ENCODE measurements at places on chromosomes 3 and 15.

- DNase-seq, result no peak
These were observed 587 bp upstream of the TNK2 start for GRCh38 chr3:195908694-195909581.

GRCh38 chr3:17057321-17057720, 172.6 kb downstream of the PLCL2 start:
- no peak for DNase-seq

DNA sequence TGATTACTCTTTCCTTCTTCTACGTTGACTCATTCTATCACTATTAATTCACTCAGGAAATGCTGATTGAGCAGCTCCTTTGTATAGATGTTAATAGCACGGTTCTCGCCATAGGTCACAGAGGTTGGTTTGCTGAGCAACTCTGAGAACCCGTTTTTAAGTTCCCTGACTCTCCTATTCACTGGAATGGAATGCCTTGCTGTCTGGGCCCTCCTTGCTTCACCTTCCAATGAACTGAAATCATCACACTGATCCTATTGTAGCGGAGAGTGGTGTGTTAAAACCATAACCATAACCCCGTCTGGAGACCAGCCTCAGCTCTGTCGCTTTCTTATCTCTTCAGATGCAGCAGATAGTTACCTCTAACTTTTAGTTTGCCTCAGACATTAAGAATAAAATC, 323.6 kb downstream of the GABRB3 start:
- DNase-seq, result no peak

- no peak for DNase-seq
These were observed 1.7 kb downstream of the LRRC2 start for GRCh38 chr3:46564190-46565021.

DNA sequence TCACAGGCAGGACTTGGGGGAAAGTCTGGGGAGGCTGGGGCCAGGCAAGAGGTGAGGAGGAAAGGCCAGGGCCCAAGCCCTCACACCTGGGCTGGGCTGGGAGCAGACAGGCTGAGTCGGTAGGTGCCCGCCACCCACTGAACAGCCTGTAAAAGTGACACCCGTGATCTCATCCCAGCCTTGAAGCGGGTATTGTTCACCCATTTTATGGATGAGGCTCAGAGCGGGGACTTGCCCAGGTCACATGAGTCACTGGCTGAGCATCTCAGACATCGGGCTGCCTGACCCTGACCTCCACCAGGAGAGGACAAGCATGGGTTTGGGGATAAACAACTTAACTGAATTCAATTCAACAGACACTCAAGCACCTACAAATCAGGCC, 52.0 kb upstream of the CTSH start:
- no peak for DNase-seq

DNA sequence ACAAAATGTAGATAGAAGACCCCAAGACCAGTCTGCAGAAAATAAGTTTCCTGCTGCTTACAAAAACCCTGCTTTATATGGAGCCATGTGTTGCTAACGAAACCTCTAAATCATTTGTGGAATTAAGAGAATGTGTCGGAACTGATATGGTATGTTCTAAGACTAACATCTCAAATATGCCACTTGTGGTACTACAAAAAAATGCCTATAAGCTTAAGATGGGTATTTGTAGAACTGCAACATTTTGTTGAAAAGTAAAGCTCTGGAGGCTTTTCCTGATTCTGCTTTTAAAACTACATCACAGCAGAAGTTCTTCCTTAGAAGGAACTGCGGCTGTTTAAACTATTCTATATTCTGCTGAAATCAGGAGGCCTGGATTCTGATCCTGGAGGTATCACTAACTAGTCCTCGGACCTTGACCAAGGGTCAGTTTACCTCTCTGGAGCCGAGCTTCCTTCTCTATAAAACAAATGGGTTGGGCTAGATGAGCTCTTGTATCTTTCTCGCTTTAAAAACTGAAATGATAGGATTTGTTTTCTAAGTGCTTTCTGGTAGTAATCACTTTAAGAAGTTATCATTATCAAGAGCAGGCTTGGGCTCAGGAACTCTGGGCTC, 74.9 kb downstream of the RAD18 start:
- no peak for DNase-seq

DNA sequence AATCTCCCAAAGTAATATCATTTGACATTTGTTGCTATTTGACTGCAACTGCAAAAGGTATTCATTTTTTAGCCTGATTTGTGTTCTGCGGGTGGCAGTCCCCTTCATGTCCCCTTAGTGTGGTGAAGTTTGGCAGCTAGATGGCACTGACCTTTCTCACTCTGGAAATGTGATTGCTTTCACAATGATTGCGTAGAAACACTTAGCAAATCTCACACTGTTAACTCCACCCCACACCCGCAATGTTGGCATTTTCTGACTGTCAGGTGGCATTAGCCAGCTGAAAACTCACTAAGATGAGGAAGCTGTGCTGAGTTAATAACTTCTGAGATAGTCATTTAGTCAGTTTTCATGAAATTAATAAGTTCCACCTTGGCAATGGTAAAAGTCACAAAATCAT, 76.9 kb downstream of the TRIM69 start:
- DNase-seq, result no peak

GRCh38 chr3:123640740-123641462, 56.0 kb upstream of the HACD2 start:
- DNase-seq, result no peak

- DNase-seq, result no peak
These were observed 22.1 kb upstream of the CHRM5 start for GRCh38 chr15:33946152-33946551.

- DNase-seq, result no peak
These were observed 31.7 kb upstream of the XCR1 start for GRCh38 chr3:46058981-46059380.

GRCh38 chr3:124037326-124037725, 45.4 kb upstream of the ROPN1 start:
- no peak for DNase-seq

DNA sequence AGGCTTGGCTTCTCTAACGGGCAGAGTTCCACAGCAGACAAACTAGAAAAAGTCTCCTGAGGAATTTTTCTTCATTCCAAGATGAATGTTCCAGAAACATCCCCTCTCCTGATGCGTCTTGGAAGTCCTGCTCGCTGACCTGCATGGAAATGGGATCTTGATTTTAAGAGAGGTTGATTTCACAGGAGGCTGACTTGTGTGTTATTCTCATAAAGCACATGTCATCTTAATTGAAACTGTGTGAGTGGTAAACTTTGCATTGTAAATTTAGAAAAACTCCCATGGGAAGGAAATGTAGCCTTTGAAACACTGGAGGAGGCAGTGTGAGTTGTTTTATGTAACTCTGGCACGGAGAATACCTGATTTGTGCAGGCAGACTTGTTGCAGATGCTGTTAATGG, 337.8 kb upstream of the NR2E3 start:
- DNase-seq, result no peak

GRCh38 chr3:25468866-25469319, 40.8 kb downstream of the RARB start:
- no peak for DNase-seq

DNA sequence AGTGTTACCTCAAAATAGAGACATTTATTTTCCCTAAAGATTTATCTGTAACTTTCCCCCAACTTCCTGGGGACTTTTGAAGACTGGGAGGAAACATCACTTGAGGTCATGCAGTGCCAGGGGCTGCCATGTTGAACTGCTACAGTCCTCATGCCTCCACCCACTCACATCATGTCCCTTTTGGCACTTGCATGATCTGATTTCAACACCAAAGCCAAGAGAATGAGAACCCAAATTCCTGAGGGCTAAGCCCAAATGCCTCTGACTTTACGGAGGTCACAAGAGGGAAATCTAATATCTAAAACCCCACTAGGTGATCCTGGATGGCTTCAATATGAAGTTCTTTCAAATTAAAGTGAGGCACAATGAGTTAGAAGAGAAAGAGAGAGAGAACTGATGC, 213.1 kb downstream of the NTRK3 start:
- no peak for DNase-seq

GRCh38 chr3:47859956-47860605, 57.1 kb downstream of the DHX30 start:
- DNase-seq, result no peak

GRCh38 chr3:157412323-157412855, 24.3 kb upstream of the PTX3 start:
- DNase-seq, result no peak

GRCh38 chr3:127233371-127233770, 40.4 kb downstream of the PRR23E start:
- no peak for DNase-seq

- no peak for DNase-seq
These were observed 105.7 kb downstream of the MBNL1 start for GRCh38 chr3:152374262-152374990.

- DNase-seq, result no peak
These were observed 19.9 kb downstream of the IQGAP1 start for GRCh38 chr15:90407871-90408317.

GRCh38 chr3:169694117-169694516, 30.6 kb upstream of the MECOM start:
- no peak for DNase-seq

DNA sequence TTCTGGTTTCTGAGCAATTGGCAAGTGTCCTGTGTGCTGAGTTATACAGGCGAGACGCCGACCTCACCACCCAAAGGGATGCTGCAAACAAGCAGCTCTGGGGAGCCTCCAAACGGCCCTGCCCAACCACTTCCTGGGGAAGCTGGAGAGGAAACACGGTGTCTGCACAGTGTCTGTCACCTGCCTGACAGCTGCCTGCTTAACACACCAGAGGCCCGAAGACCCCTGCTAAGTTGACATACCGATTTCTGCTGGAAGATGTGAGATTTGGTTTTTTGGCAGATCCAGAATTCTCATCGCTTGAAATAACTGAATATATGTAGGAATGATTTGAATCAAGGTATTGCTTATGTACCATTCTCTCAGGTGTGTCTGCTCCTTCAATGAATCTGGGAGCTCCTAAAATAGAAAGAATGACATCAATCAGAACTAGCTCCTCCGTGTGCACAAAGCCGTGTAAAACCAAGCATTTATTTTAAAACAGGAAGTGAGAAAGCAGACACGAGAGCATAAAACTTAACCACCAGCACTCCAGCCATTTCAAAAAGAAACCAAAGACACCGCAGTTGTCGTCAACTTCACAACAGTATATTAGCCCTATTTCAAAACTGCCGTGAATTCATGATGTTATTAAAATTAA, 27.2 kb downstream of the LRRC2 start:
- DNase-seq, result peak; percentile 87

GRCh38 chr15:40038275-40038637, 725 bp downstream of the SRP14 start:
- DNase-seq, result no peak

DNA sequence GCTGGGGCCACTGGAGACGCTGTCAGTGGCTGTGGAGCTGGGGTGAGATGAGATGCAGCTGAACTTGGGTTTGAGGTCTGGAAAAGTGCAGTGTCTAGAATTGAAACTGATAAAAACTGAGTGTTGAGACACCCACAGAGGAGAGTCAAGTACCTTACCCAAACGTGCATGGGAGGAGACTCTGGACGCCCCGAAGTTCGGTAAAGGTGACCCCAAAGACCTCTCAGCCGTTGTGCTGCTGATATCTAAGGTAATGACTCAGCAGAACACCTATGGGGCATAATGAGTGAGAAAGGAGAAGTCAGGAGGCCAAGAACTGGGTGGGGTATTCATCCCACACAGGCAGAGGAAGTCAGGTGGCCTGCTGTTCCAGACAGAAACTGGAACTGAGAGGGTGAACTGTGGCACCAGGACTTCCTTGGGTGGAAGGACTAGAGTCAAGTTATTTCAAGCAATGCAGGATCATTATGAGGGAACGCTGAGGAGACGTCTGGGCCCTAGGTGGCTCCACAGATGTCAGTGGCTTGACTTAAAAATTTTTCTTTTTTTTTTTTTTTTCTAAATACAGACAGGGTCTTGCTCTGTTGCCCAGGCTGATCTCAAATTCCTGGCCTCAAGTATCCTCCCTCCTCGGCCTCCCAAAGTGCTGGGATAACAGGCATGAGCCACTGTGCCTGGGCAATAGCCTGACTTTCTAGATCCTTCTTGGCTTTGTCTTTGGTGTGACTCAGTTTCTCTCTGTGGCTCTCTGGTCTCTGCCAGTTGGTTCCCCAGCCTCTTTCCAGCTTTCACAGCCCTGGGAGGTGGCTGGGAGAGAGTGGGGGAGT, 67.6 kb upstream of the GCNT3 start:
- DNase-seq, result no peak

DNA sequence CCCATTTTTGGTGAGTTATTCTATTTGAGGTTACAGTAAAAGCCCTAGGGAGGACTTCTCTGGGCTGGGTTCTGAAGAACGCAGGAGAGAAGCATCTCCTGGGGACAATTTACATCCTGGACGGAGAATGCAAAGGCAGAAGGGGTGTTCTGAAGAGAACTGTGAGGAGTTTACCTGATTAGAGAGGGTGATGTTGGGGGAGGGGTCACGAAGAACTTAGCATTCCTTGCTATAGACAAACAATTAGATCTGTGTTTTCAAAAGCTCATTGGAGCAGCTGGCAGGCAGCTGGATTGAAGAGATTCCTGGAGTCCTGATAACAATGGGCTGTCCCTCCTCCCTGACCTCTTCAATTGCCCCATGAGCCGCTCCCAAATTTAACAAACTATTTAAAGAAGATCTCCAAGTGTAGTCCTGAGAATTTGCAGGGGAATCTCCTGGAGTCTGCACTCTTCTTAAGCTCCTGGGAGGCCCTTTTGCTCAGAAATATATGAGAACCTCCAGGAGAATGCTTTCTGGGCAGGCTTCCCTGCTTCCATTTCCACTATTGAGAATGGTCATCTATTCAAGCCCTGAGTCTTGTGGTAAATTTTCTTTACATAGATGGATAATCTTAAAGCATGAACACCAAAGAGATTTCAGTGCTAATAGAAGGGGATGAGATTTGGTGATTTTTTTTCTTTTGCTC, 55.3 kb downstream of the ARHGAP31 start:
- no peak for DNase-seq

DNA sequence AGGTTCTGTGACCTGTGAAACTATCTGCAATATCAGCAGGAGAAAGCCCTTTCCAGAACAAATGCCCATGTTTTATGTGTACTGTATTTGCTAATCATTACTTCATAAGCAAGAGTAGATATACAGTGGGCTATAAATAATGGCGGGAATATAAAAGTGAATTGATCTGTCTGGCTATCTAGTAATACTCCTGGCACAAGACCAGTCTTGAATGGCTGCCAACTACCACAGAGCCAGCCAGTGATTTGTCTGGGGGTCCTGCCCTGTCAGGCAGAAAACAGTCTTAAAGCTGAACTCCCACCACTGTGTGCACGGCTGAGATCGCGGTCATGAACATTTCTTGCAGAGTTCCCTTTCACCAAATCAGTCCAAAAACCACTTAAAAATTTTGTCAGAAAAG, 176.3 kb downstream of the MEIS2 start:
- DNase-seq, result no peak

- no peak for DNase-seq
These were observed 17.2 kb downstream of the DAPK2 start for GRCh38 chr15:64029110-64029509.

Measured in effector memory CD4-positive, alpha-beta T cell (primary cell).